DMS79 (cell line): ENCODE measurements at places on chromosomes 7 and 10.

DNA sequence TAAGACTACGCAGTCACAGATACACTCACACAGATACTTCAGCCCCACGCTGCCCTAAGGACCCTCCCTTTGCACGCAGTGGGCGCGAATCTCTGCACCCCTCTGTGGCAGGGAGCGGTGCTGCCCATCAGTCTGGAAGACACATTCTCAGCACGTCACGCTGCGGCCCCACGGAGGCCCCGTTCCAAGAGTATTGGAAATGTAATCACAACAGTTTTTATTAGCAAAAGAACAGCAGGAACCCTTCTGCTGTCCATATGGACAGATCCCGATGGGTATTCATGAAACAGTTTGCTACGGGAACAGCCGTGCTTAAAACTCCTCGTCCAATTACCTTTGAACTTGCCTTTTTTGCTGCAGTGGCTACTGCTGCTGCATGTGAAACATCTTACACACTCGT lies 131.0 kb downstream of the RPS24 start:
- no peak for DNase-seq

DNA sequence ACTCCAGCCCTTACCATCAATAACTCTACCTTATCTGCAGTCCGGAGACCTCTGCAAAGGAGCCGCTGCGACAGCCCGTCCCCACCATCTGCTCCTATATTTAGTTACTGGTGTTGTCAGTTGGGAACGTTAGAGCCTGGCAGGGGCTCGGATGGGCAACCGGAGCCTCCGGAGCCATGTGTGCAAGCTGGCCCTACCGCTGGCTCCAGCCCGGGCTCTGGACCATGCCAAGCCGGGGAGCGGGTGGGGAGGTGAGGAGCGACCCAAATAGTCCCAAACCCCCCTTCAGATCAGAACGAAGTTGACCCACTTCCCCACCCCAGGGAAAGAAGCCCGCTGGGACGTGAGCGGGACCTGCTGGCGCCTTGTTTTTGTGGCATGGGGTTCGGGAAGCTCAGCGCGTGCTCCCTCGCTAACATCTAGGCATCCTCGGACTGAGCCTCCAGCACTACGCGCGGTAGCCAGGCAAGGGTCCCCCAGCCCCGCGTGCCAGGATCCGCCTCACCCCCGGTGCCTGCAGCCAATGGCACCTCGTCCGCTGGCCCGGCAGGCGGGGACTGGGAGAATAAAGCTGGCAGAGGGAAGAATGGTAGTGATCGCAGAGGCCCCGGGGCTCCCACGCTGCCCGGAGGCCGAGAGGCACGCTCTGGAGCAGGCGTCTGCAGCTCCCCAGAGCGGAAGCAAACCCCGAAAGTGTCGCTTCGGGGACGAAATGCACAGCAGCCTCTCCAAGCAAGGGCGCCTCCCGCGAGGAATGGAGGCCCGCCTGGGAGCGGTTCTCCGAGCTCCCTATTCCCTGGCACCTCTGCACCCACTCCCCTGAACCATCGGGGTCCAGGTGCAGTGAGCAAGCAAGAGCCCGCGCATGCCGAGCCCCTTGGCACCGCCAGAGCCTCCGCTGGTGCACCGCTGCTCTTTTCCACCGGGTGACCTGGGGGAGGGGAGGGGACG lies 679 bp downstream of the LRRC20 start:
- peak; percentile 45 for DNase-seq

- DNase-seq, result no peak
Measured at GRCh38 chr10:115833119-115833518, 439.9 kb downstream of the GFRA1 start.

DNA sequence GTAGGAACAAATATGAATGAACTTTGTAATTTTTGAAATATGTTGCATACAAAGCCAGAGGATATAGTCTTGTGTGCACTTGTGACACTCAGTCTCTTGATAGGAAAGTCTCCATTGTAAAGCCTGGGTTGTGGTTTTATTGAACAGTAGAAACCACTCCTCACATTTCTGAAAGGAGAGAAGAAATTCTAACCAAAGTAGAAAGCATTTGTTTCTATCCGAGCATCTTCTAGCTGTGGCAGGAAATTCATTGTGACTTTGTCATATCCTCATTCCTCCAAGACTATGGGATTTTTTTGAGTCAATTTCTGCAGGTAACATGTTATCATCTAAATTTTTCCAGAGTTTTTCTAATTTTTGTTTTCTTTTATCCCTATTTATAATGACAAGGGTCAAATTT lies 55.5 kb upstream of the NCF1 start:
- DNase-seq, result no peak

DNA sequence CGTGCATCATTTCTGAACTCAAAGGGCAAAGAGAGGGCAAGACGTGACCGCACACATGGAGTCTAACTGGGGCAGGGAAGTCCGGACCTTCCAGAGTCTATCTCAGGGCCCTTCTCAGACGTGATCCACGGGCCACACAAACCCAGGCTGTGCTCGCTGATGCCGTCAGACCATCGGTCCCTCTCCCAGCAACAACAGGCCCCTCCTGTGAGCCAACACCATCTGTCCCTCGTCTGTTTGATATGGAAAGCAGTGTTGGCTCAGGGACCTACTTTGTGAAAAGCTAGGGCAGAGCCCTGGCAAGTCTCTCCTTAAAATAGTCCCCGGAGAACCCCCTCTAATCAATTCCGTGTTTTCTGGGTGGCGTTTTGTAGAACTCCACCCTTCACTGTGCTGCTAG lies 208.8 kb downstream of the TCERG1L start:
- DNase-seq, result no peak
